ENCODE measurements at places on chromosomes 13 and 19. TPM values are rescaled to one million over a fixed set of nuclear protein-coding genes. Genes with fewer than 3 reads are reported as not detected.

CBY2 gene
- not detected for polyA plus RNA-seq

LGALS4 gene
- polyA plus RNA-seq = 1.4 TPM

- H3K36me3 ChIP-seq = no peaks in the 10 kb centered on the region
- no peak overlapping the region for H3K27ac ChIP-seq
- no peak for DNase-seq
- peaks cover 4% of the 10 kb centered on the region for H3K4me1 ChIP-seq
- no peaks in the 10 kb centered on the region for H3K27me3 ChIP-seq
Observed at GRCh38 chr13:29887030-29887557, 36.7 kb upstream of the UBL3 start.

- H3K27ac ChIP-seq = no peak overlapping the region
- no peaks in the 10 kb centered on the region for H3K27me3 ChIP-seq
- no peak for DNase-seq
- no peaks in the 10 kb centered on the region for H3K36me3 ChIP-seq
- no peaks in the 10 kb centered on the region for H3K4me1 ChIP-seq
- H3K4me3 ChIP-seq = no peak overlapping the region
Observed at GRCh38 chr19:6604906-6605305, 14.0 kb upstream of the CD70 start.

DNA sequence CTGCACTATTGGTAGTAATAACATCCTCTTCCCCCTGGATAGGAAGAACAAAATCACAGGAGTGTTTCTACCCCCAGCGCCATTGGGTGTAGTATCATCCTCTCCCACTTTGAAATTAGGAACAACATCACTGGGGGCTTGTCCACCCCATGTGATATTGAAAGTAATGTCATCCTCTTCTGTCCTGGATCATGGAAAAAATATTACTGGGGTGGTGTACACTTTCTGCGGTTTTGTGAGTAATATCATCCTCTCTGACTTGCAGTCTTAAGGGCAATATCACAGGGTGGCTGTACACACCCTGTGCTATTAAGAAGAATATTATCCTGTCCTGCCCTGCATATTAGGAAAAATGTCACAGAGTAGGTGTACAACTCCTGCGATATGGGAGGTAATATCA lies 4.9 kb upstream of the RGCC start:
- H3K4me3 ChIP-seq = no peak overlapping the region
- H3K4me1 ChIP-seq = peaks cover 3% of the 10 kb centered on the region
- H3K27me3 ChIP-seq = no peaks in the 10 kb centered on the region
- no peak overlapping the region for H3K27ac ChIP-seq
- H3K36me3 ChIP-seq = no peaks in the 10 kb centered on the region

DNA sequence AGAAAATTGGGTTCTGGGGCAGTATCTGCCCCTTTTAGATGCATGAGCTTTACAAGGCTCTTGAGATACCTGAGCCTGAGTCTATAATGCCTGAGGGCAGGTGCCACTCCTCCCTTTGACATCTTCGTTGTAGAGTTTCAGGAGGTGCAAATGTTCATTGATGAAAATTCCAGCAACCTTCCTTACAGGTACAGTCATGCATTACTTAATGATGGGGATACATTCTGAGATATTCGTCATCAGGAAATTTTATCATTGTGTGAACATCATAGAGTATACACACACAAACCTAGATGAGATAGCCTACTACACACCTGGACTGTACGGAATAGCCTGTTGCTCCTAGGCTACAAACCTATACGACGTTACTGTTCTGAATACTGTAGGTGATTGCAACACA lies 310.0 kb downstream of the SHISA2 start:
- H3K27me3 ChIP-seq = no peaks in the 10 kb centered on the region
- no peak for DNase-seq
- no peak overlapping the region for H3K4me3 ChIP-seq
- no peak overlapping the region for H3K27ac ChIP-seq
- H3K36me3 ChIP-seq = no peaks in the 10 kb centered on the region

- no peaks in the 10 kb centered on the region for H3K27me3 ChIP-seq
- peaks cover 2% of the 10 kb centered on the region for H3K4me1 ChIP-seq
- H3K27ac ChIP-seq = no peak overlapping the region
- no peak overlapping the region for H3K4me3 ChIP-seq
Observed at GRCh38 chr13:32737111-32737571, 150.9 kb downstream of the PDS5B start.

All from ovary (tissue), 10 donors.